ENCODE measurements at places on chromosomes 2 and 18.

- DNase-seq = no peak
Measured at GRCh38 chr2:119207447-119207846, 16.2 kb upstream of the STEAP3 start.

DNA sequence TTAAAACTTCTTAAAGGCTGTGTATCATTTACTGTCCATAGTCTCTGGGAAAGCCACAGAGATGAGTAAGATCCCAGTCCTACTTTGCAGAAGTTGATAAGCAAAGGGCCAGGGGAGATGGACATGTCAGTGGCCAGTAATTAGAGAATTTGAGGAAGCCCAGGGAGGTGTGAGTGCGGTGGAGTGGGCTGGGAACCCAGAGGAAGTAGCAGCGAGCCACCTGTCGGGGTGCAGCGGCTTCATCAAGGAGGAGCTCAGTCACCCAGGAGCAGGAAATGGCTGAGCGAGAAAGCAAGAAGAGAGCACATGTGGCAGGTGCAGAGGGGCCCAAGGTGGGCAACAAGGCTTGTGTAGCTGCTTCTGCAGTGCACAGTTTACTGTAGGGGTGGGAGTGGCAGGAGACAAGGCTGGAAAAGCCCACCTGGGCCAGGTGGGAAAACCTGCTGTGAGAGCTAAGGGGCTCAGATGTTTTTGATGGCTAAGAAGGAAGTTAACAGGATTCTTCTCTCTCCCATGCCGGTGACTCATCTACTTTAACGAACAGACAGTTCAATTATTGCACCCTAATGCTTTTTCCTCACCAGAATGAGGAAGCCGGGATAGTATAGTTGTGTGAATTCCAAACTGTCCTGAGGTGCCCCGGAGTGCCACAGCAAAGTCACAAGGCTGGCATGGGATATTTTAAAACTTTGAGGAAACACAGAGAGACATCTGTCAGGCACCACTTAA lies 34.8 kb upstream of the MGAT5 start:
- peak; percentile 44 for DNase-seq

GRCh38 chr2:66587216-66587615 lies 152.3 kb downstream of the MEIS1 start:
- DNase-seq = peak; percentile 40

DNA sequence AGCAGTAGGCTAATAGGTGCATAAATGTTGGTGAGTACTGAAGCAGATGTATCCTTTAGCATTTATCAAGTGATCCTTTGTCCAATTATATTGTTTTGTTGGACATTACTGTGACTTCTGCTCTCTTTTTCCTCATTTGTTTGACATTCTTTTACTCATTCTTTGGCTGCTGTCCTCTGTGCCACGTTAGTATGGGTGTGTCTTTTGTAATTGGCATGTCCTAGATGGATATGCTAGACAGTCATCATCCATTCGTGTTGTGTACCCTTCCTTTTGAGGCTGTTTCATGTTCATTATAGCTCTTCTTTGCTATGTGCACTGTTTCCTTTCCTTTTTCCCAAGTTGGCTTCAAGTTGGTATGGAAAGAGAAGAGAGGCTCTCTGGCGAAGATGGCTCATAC lies 284.7 kb downstream of the CYP26B1 start:
- DNase-seq = no peak
